Right ventricle myocardium inferior (tissue), 1 donor: ENCODE measurements at places on chromosomes 13 and 19. TPM values are rescaled to one million over a fixed set of nuclear protein-coding genes. Genes with fewer than 3 reads are reported as not detected.
A peak's percentile ranks its signal among the peaks of the same experiment; 100 is the strongest.

DNA sequence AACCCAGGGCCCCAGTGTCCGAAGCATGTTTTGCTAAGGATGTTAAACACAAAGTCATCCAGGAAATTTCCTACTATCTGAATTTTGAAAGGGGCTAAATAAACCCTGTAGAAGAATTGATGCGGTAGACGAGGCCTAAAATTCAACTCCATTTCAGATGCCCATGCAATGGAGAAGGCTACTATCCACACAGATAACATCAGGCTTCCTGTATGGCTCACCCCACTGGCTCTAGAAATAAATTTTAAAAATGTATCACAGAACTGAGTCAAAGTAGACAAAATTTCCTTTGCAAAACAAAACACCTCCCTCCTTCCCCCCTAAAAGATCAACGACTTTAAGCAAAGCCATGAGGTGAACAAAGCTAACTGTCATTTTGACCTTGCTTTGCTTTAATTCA lies 188.4 kb downstream of the ABCC4 start:
- no peak for DNase-seq

DNA sequence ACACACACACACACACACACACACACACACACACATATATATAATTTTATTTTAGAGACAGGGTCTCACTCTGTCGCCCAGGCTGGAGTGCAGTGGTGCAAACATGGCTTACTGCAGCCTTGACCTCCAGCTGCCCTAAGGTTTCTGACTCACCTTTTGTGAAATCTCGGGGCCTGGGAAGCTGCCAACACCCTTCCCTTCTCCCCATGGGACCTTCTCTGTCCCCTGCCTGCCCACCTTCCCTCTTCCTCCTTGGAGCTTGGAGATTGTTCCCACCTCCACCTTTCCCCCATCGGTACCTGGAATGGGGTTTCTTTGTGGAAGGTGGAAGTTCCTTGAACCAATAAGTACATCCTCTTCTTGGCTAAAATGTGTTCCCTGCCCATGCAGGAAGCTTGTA lies 6.3 kb downstream of the ARRDC5 start:
- no peak for DNase-seq

DNA sequence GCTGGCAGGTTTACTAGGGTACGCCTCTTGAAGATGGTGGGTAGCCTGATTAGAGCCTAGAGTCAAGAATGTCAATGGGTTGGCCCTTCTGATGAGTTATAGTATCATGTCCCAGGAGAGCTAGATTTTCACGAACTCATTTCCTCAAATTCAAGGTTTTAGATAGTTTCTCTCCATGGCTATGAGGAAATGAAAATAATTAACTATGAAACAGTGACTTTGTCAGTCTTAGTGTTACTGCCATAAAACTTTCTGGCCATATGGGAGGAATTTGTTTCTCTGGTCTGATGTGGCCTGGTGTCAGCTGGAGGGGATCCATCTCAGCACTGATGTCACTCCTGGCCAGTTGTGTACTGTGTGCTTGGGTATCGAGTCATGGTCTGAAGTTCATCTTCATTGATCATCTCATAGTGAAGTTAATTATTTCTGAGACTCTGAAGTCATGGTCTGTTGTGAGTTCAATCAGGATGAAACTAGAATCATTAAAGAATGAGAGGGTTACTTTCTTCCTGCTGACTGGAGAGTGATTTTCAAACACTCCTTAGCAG lies 49.4 kb upstream of the TNFSF11 start:
- DNase-seq = no peak

GRCh38 chr13:44399074-44399473 lies 25.4 kb downstream of the SERP2 start:
- DNase-seq = no peak

GRCh38 chr13:63901630-63902029 lies 2486.0 kb upstream of the PCDH20 start:
- DNase-seq = no peak

- DNase-seq = no peak
Measured at GRCh38 chr13:42525035-42525504, 48.9 kb upstream of the TNFSF11 start.

- no peak for DNase-seq
Measured at GRCh38 chr13:84208246-84208910, 326.1 kb upstream of the SLITRK1 start.

- no peak for DNase-seq
Measured at GRCh38 chr19:45428384-45429231, 4.9 kb upstream of the ERCC1 start.

GRCh38 chr19:49391581-49392399 lies 3.7 kb downstream of the KASH5 start:
- peak; percentile 84 for DNase-seq

DNA sequence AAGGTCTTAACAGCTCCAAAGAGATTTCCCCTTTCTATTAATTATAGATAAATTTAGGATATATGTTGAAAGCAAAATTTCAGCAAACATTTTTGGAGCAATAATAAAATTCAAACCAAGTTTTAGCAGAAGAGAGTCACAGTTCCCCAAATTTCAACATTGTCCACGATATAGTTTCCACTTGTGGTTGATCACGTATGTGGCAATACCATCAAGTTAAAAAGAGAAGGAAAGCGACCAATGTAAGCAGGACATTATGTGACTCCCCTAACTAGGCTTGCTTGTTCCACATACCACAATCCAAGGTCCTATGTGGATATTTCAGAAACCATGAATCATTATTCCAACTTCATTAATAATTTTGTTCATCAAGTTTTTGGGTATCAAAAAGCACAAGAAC lies 52.8 kb downstream of the ELF1 start:
- no peak for DNase-seq

DNA sequence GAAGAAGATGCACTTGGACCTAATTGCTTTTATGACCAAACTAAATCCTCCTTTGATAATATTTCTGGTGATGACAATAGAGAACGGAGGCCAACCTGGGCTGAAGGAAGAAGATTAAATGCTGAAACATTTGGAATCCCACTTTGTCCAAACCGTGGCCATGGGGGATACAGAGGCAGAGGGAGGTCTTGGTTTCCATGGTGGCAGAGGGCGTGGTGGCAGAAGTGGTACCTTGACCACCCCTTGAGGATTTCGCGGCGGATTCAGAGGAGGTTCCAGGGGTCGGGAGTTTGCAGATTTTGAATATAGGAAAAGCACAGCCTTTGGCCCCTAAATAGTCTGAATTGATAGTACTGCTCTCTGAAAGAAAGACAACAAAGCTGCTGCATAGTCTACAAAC lies 7.2 kb upstream of the LILRB3 start:
- no peak for DNase-seq

- peak; percentile 69 for DNase-seq
Measured at GRCh38 chr19:795073-795611, 2.1 kb upstream of the PTBP1 start.

GRCh38 chr19:11367528-11367927 lies 6.9 kb upstream of the SWSAP1 start:
- no peak for DNase-seq

DNA sequence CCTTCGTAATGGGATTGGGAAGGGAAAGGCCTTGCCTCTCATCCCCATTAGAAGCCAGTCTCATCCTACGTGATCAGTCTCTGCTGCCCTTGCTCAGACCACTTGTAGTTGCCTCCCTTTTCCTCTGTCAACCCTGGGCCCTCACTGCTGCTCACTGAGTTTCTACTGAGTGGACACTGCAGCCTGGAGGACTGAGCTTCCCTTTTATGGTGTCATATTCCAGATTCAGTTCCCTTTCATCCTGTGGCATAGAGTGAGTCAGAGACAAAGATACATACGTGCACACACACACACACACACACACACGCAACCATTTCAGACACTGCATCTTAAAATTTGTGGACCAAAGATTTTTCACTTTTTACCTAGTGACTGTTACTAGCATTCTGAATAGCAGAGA lies 56.6 kb downstream of the COG3 start:
- DNase-seq = no peak

DNA sequence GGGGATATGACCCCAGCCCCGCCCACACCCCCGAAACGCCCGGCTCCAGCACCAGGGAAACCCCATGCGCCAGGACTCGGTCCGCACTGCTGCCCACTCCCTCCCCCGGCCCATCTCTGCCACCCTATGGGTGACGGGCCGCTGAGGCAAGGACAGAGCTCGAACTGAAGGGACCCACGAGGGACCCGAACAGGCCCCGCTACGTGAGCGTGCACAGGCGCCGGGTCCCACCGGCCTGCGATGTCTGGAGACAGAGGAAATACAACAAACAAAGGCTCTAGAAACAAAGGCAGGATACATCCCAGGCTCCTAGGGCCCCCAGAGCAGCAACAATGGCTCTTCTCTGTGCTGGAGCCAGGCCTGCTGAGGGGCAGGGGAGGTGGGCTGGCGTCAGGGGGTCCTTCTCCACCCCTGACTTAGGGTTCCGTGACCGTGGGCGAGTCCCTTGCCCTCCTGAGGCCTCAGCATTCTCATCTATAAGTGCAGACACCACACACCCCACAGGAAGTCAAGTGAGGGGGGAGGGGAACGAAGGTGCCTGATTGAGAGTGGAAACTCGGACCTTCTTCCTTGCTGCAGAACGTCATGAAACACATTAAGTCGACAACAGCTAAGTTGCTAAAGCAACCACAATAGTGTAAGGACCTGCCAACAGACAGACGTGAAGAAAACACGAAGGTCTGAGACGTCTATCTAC lies 3.1 kb downstream of the ABHD17A start:
- DNase-seq = peak; percentile 57

DNA sequence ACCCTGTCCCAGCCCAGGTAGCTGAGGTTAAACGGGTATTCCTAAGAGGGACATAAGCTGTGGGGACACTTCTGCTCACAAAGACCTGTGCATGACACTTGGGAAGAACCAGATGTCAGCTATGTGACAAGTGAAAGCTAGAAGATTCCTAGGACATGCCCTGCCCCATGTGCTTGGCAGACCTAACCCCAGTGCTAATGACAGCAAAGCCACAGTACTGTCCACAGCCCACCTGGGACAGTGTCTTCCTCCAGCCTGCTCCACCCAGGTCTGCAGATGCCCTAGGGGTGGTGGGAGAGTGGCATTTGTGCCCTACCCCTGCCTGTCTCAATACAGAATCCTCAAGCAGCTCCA lies 18.4 kb upstream of the EPHX3 start:
- no peak for DNase-seq

- peak; percentile 28 for DNase-seq
Measured at GRCh38 chr19:55273978-55274707, 5.8 kb downstream of the HSPBP1 start.

DNA sequence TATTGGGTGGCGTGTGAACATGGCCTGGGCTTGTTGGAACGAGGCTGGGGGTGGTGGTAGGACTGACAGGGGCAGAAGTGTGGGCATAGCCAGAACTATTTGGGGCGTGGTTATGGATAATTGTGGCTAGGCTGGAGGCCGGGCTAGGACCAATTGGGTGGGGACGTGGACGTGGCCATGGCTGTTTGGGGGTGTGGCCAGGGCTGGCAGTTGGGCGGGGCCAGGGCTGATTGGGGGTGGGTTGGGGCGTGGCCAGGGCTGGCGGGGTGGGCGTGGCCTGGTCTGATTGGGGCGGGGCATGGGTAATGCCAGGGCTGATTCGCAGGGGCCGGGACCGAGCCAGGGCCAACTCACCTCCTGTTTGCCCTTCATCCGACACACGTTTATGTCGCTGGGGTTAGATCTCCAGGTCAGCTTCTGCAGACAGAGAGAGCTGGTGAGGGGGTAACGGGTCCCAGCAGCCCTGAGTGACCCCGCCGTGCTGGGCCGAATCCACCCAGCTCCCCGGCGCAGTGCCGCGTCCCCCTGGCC lies 2.8 kb downstream of the SEMA6B start:
- DNase-seq = peak; percentile 70

- no peak for DNase-seq
Measured at GRCh38 chr13:113159701-113160100, 1.3 kb downstream of the PROZ start.

- DNase-seq = no peak
Measured at GRCh38 chr13:47896546-47896945, 104.5 kb downstream of the SUCLA2 start.

GRCh38 chr13:88937384-88937783 lies 1266.2 kb downstream of the SLITRK5 start:
- no peak for DNase-seq

Gene FPR1
- total RNA-seq = 5.3 TPM

Gene UBA52
- 737 TPM for total RNA-seq

Gene NDUFA13
- total RNA-seq = 1,344 TPM

Gene RDH8
- not detected for total RNA-seq

Gene PRR22
- total RNA-seq = 1.3 TPM

Gene MBD3L5
- not detected for total RNA-seq

Gene PSG3
- total RNA-seq = not detected

Gene AP2S1
- 94.7 TPM for total RNA-seq

Gene CRB3
- not detected for total RNA-seq
